ENCODE measurements at places on chromosomes 16 and 17.

DNA sequence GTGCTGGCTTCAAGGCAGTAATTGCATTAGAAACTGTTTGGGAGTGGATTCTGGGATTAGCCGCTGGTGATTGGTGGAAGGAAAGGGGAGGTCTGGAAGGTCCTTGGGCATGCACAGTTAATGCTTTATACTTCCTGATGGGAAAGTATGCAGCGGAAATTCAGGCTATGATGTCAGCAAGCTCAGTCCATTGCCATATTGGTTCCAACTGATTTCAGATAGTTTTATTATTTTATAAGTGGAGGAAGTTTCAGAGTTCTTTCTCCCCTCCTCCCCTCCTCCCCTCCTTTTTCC is 8.1 kb upstream of the CMTR2 start:
- DNase-seq = no peak

- DNase-seq = no peak
Measured at GRCh38 chr17:50853015-50853615, 13.0 kb downstream of the TOB1 start.

- no peak for DNase-seq
Measured at GRCh38 chr16:10897134-10897533, 20.1 kb downstream of the CIITA start.

DNA sequence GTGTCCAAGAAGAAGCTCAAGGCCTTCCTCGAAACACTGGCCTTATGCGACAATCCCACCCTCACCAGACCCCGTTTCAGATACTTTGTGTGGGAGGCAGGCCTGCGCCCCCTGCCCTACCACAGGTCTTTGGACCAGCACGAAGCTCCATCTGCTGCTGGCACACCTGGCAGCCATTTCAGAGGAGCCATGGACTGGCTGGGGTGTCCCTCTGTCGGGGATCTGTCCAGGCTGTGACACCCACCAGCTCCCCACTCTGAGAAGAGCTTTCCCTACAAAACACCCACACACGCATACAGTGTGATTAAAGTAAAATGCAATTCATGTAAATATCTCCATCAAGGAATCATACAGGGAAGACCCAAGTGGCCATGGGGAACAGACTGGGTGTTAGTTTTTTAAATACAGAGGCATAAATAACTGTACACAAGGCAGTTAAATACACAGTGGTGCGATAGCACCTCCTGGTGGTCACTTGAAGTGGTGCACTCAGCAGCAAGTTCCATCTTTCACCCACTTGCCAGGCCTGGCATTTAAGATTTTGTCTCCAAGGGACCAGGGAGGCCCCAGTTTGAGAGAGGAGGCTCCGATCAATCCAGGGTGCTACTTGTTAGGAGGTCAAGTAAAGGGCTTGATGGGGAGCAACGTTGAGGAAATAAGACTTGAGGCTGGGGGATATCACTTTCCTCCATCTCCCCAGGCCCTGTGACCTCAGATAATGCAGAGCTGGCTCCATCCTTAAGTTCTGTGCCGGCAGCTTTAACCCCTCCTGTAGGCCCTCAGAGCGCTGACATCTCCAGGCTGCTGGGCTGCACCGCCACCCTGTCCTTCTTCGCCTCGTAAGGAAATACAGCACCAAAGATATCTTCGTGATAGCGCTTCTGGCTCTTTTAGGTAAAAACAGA is 43.6 kb downstream of the NOS2 start:
- no peak for DNase-seq

DNA sequence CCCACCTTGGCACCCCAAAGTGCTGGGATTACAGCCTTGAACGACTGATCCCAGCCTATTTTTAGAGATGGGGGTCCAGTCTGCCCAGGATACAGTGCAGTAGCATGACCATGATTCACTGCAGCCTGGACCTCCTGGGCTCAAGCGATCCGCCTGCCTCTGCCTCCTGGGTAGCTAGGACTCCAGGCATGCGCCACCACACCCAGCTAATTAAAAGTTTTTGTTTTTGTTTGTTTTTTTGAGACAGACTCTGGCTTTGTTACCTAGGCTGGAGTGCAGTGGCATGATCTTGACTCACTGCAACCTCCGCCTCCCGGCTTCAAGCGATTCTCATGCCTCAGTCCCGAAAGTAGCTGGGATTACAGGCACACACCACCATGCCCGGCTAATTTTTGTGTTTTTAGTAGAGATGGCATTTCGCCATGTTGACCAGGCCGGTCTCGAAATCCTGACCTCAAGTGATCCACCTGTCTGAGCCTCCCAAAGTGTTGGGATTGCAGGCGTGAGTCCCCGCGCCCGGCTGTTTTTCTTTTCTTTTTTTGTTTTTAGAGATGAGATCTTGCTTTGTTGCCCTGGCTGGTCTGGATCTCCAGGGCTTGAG is 2.3 kb upstream of the PAFAH1B1 start:
- DNase-seq = no peak

DNA sequence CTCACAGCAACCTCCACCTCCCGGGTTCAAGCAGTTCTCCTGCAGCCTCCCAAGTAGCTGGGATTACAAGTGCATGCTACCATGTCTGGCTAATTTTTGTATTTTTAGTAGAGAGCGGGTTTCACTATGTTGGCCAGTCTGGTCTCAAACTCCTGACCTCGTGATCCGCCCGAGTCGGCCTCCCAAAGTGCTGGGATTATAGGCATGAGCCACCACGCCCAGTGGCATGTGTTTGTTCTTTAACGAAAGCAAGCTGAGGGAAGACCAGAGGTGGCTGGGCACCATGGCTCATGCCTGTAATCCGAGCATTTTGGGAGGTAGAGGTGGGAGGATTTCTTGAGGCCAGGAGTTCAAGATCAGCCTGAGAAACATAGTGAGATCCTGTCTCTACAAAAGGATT is 18.1 kb downstream of the TNFRSF13B start:
- DNase-seq = no peak

GRCh38 chr16:79101491-79101890 is 499.0 kb downstream of the MAF start:
- DNase-seq = no peak

- peak; percentile 87 for DNase-seq
Measured at GRCh38 chr17:83203073-83203471, 123.7 kb downstream of the METRNL start.

DNA sequence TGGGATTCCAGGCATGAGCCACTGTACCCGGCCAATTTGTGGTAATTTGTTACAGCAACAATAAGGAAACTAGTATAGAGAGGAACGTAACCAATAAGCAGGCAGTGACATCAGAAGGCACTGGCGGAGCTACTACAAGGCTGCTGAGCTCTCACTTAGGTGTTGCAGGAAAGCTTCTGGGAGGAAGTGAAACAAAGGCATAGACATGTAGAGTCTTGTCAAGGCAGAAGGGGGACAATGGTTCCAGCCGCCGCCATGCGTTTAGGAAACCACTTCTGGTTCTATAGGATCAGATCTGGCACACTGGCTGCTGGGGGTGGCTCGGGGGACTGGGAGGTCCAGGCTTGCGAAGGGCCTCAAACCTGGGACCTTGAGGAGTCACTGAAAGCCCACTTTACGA is 9.4 kb upstream of the CPSF4L start:
- no peak for DNase-seq

- no peak for DNase-seq
Measured at GRCh38 chr17:65609286-65609685, 47.8 kb upstream of the AXIN2 start.

DNA sequence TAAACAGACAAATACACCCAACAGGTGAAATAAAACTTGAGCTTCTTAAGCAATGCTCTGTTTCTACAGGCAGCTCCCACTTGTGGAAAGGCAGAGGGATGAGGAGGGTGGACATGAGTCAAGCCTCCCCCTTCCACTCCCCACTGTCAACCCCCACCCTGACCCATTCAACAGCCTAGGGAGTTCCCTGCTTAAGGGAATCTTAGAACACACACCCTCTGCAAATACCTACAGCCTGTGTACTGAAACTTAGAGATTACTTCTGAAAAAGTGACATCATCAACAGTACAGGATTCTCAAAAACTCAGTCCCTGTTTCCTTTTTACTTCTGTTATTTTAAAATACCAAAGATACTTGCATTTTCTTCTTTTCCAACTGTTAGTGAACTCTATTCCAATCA is 345.4 kb downstream of the SOX9 start:
- DNase-seq = peak; percentile 18

DNA sequence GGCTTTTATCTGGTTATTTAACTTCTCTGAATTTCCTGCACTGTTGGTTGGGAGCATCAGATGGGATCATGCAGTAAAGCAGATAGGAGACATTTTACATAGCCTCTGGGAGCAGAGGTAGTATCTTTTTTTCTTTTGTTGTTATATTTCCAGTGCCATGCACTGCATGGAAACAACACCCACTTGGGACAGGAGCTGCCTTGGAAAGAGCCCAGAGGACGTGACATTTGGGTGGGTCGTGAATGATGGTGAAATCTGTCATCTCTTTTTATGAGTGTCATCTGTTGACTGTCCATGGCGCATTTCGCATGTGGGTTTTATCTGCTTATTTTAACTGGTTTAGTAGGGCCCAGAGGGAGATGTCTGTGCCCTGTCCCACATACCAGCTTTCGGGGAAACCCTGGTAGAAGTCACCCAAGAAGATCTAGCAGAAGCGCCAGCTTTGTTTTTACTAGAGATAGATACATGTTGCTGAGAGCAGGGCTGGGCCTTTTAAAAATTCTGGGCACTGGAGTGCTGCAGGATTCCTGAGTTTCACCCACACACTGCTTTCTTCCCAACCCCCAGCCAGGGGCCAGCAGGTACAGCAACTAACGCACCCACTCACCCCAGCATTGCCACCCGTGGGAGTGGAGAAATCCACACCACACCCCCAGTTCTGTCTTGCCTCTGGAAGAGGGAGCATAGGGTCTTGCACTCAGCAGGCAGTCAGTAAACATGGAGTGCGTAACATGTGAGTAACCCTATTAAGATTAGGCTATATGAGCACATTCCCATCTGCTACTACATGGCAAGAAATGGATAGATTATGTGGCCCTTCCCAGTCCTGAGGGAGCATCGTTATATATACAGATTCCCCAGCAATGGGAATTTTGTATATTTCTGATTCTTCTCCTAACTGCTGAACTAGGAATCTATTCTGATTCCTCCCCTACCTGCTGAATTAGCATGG is 8.4 kb upstream of the TERF2 start:
- DNase-seq = no peak

GRCh38 chr17:58248955-58249269 is 10.5 kb downstream of the LPO start:
- DNase-seq = no peak

GRCh38 chr17:79855331-79856124 is 16.3 kb upstream of the CBX4 start:
- no peak for DNase-seq

- DNase-seq = no peak
Measured at GRCh38 chr17:58331815-58332777, 3.5 kb upstream of the TSPOAP1 start.

- peak; percentile 78 for DNase-seq
Measured at GRCh38 chr17:40283662-40284061, 4.0 kb upstream of the CDC6 start.

DNA sequence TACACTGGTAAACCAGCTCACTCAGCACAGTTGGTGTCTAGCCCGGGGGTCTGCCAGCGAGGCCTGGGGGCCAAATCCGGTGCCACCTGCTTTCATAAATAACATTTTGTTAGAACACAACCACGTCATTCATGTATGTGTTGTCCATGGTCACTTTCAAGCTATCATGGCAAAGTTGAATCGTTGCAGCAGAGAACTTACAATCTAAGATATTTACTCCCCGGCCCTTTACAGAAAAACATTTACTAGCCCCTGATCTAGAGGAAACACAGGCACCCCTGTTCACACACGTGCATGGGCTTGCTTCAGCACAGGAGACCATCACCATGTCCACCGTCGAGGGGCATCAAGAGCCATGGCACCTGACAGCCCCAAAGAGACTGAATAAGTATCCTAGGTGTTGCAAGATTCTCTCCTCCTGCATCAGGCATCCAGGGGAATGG is 111.4 kb upstream of the DNAH9 start:
- DNase-seq = no peak

DNA sequence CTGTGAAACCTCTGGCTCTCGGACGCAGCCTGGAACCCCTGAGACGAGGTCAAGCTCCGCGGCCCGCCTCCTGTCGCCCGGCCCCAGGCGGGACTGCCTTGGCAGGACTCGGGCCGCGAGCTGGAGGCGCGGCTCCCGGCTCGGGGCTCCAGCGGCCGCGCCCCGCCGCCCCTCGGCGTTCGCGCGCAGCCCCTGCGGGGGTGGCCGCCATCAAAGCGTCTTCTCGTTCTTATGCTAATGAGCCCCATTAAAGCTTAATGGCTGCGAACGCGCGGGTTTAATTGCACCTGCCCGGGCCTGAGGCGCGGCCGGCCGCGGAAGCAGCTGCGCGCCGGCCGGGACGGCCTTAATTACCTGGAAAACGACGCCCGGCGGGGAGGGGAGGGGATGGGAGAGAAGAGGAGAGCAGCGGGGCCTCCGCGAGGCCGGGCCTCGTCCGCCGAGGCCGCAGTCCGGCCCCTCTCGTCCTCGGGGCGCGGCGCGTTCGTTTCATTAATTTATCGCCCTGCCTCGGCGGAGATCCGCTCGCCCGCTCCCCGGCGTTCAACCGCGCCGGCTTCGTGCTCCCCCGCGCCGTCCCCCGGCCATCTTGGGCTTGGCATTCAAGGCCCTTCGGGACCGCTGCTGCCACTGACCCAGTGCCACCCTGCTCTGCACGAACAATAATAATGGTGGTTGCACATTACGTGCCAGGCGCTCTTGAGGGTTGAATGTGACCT is 19.2 kb downstream of the RAI1 start:
- DNase-seq = no peak

DNA sequence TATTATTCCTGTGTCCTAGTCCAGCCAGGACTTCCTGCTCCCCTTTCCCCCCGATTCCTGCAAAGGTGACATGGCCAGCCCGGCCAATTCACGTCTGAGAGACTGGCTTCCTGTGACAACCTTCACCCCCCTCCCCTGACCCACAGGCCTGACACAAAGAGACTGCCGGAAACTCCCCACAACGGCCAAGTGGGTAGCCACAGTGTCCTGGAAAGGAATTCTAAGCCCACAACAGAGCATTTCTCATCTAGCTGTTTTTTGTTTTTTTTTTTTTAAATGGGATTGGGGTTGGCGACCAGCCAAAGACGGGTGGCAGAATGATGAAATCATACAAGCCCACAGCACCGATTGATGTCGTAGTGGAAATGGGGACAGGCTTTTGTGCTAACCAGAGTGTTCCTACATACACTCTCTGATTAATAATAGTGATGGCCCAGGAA is 2.8 kb upstream of the XAF1 start:
- peak; percentile 75 for DNase-seq
